ENCODE measurements at places on chromosomes 12 and 14.

GRCh38 chr12:12718381-12718759 is 1.2 kb downstream of the CDKN1B start:
- no peak for DNase-seq

DNA sequence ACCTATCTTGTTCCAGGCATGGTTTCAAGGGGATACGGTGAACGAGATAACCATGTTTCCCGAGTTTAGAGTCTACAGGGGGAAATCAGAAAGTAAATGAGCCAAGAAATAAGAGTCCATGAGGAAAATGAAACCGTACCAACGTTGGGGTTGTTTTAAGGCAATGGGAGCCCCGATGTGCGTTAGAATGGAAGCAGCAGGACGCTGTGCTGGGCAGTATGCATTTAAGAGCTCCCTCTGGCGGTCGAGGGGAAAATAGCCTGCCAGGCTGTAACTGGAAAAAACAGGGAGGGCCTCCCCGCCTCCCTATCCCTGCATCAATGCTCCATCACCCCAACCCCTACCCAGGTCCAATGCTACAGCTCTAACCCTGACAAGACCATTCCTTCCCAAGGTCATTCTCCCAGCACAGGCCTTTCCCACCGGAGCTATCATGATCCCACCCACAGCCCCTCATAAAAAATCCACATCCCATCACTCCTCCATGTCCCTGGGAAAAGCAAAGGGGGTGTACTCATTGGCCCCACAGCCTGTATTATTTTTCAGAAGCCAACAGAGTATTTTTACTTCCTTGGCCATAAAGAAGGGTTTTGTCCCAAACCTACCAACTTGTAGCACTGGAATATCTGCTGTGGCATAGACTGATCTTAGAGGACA is 226.3 kb upstream of the NOS1 start:
- no peak for DNase-seq

DNA sequence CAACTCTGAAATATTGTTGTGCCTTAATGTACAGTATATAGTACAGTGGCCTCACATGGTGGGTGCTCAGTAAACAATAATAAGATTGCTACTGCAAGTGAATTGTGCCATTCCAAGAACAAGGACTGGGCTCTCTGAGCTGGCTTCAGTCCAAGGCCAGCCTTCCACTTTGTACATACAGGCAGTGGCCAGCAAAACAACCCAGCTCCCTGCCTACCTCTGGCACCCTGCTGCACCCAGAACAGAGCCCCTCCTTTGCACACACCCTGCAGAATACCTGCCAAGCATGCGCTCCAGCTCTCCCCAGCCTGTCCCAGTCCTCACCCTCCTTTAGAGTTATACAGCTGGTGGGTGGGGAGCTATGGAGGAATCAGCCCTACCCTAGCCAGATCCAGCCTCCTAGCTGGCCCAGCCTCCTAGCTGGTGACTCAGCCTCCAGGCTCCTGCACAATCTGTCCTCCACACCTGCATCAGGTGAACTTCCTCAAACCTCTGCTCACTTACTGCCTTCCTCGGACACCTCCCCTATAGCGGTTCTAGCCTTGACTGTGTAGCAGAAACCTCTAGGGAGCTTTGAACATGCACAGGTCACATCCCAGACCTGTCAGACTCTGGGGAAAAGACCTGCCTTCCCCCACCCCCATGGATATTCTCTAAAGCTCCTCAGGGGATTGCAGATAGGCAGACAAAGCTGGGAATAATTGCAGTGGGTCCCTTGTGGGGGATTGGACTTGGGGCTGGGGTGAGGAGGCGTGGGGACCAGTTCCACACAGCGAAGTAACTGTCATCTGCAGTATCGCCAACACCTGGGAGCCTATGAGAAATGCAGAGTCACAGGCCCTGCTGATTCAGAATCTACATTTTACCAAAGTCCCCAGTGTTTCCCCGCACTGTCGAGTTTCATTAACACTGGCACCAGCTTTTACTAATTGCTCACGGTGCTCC is 17.9 kb downstream of the ZDHHC22 start:
- no peak for DNase-seq

GRCh38 chr12:34033628-34034296 is 11.5 kb downstream of the ALG10 start:
- DNase-seq, result no peak
